CD8-positive, alpha-beta memory T cell (primary cell): ENCODE measurements at places on chromosomes 13 and 19. TPM values are rescaled to one million over a fixed set of nuclear protein-coding genes. Genes with fewer than 3 reads are reported as not detected.

The IGFL1 gene
- polyA plus RNA-seq, result not detected

The ZNF229 gene
- 0.10 TPM for polyA plus RNA-seq

The PEPD gene
- 109 TPM for polyA plus RNA-seq

The ZNF235 gene
- 3.8 TPM for polyA plus RNA-seq

The PGLYRP2 gene
- polyA plus RNA-seq, result 0.49 TPM

The ZNF112 gene
- polyA plus RNA-seq, result not detected

The THAP8 gene
- 8.5 TPM for polyA plus RNA-seq

The NEK3 gene
- polyA plus RNA-seq, result 2.7 TPM

The ZNF568 gene
- polyA plus RNA-seq, result 10.9 TPM

The RFPL4A gene
- polyA plus RNA-seq, result not detected

The CRX gene
- not detected for polyA plus RNA-seq

The KASH5 gene
- polyA plus RNA-seq, result not detected

The AMER2 gene
- polyA plus RNA-seq, result not detected

The SAE1 gene
- polyA plus RNA-seq, result 107 TPM

The EMP3 gene
- 1,041 TPM for polyA plus RNA-seq

The RNU6-9 gene
- polyA plus RNA-seq, result not detected

The CEACAM8 gene
- polyA plus RNA-seq, result not detected

The ONECUT3 gene
- polyA plus RNA-seq, result not detected

The LGALS7B gene
- polyA plus RNA-seq, result not detected

The PSG11 gene
- polyA plus RNA-seq, result not detected

The TPRX2 gene
- polyA plus RNA-seq, result not detected

The ANGPTL4 gene
- polyA plus RNA-seq, result 0.28 TPM

The ZDHHC20 gene
- 35.5 TPM for polyA plus RNA-seq

The NCR1 gene
- polyA plus RNA-seq, result 2.8 TPM

The DCT gene
- polyA plus RNA-seq, result not detected

The NKG7 gene
- polyA plus RNA-seq, result 2,087 TPM

The SULT2A1 gene
- polyA plus RNA-seq, result not detected

The MYBPC2 gene
- polyA plus RNA-seq, result not detected

The SIGLEC5 gene
- polyA plus RNA-seq, result not detected

The CA11 gene
- 8.3 TPM for polyA plus RNA-seq
